Activated CD8-positive, alpha-beta memory T cell treated with anti-CD3 and anti-CD28 coated beads for 1 hour (primary cell): ENCODE measurements at places on chromosomes 1 and 21.

DNA sequence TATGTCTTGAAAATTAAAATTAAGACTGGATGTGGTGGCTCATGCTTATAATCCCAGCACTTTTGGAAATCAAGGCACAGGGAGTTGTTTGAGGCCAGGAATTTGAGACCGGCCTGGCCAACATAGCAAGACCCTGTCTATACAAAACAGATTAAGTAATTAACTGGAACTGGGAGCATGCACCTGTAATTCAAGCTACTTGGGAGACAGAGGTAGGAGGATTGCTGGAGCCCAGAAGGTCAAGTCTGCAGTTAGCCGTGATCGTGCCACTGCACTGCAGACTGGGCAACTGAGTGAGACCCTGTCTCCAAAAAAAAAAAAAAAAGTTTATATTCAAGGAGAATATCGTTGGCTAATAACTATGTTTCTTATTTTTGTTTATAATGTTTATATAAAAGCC, 139.2 kb downstream of the USP25 start:
- no peak for DNase-seq

DNA sequence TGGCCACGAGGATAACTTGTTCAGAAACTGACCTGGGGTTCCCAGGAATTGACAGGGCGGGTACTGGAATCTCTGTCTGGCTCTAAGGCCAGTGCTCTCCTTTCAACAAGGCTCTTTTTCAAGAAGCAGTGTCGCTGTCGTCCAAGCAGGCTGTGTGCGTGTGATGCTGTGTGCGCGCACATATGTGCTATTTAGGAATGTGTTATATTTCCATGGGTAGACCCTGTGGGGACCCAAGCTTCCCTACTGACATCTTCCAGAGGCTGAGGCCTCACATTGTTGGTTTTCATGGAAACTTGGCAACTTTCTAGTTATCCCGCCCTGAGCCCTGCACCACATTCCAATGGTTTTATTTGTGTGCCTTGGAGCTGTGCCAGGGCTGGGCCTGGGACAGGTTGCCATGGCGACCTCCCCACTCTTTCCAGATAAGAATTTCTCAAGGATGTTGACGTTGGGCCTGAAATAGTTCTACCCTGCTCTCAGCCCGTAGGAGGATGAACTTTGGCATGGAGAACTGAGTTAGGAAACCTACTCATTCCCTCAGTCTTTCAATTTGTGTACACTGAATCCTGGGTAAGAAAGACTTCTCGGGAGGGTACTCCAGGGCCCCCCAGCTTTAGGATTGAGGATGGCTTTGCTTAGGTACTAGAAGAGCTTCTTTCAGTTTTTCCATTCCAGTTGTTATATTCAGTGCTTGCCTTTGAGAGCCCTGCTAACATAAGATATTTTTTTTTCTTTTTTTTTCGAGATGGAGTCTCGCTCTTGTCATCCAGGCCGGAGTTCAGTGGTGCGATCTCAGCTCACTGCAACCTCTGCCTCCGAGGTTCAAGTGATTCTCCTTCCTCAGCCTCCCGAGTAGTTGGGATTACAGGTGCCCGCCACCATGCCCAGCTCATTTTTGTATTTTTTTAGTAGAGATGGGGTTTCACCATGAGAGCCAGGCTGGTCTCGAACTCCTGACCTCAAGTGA, 38.8 kb upstream of the SRSF10 start:
- DNase-seq = no peak

DNA sequence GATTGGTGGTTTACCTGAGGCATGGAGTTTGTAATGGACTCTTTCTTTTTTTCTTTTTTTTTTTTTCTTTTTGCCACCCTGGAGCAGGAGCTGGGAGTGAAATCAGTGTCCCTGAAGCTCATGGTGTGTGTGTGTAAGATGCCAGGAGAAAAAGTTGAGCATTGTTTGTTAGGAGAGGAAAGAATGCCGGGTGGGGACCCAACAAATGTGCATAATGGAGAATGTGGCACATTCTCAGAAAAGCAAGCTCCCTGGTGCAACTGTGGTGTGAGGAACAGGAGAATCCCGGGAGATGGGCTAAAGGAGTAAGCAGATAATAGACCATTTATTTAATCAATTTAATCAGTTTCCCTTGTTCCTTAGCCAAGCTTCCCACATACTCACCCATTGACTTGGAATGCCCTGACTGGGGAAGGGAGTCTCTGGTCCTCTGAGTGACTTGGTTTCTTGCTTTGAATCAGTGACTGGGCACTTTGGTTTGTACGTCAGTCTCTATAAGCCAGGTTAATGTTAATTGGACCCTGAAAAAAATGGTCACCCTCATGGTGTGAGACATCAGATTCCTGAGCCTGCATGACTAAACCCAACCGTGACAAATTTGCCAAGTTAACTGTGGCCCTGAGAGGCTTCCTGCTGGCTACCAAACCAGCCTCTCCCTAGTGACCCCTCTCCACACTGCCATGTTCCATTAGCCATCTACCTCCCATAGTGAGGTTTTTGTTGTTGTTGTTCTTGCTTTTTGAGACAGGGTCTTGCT, 43.9 kb upstream of the ITPKB start:
- DNase-seq = no peak

DNA sequence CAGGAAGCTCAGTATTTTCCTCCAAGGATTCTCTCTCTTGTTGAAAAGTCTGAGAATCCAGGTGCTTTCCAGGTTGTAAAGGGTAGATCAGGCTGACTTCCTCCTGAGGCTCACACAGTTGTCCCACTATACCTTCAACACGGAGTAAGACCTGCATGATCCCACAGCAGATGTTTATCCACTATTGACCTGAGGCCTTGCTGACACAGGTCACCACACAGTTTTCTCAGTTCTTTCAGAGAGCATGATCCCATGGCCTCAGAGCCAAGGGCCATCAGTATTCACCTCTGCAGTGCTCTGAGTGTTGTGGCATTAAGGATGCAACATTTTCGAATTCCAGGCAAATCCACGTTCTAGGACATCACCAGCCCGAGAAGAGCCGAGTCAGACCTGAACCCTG, 60.5 kb upstream of the ABCD3 start:
- DNase-seq = no peak

DNA sequence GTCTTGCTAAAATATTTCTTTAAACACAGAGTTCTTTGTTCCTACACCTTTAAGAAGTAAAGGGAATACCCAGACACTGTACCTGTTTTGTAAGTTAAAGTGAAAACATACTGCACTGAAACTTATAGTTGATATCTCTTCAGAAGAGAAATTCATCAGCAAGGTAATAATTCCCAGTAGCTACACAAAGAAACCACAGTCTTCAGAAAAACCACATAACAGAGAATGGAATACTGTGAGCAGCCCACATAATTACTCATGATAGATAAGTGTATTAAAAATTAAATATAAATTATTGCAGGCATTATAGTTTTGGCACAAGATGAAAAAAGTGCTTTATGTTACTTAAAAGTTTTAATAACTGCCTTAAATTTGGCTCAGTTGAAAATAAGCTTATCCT, 276.6 kb downstream of the SETD4 start:
- DNase-seq = no peak

- DNase-seq = no peak
Observed at GRCh38 chr1:192005976-192006375, 152.3 kb upstream of the RGS18 start.

- DNase-seq = no peak
Observed at GRCh38 chr1:35929730-35930592, 944 bp upstream of the AGO3 start.

DNA sequence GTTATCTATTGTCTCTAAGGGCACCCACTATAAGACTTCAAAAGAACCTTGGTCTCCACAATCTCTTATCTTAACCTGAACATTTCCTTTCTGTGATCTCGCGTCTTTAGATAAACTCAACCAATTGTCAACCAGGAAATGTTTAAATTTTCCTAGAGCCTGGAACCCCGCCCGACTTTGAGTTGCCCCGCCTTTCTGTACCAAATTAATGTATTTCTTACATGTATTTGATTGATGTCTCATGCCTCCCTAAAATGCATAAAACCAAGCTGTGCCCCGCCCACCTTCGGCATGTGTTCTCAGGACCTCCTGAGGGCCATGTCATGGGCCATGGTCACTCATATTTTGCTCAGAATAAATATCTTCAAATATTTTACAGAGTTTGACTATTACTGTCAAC, 5.9 kb upstream of the CXADR start:
- DNase-seq = no peak

GRCh38 chr1:245867738-245868137, 639.3 kb downstream of the SMYD3 start:
- no peak for DNase-seq

DNA sequence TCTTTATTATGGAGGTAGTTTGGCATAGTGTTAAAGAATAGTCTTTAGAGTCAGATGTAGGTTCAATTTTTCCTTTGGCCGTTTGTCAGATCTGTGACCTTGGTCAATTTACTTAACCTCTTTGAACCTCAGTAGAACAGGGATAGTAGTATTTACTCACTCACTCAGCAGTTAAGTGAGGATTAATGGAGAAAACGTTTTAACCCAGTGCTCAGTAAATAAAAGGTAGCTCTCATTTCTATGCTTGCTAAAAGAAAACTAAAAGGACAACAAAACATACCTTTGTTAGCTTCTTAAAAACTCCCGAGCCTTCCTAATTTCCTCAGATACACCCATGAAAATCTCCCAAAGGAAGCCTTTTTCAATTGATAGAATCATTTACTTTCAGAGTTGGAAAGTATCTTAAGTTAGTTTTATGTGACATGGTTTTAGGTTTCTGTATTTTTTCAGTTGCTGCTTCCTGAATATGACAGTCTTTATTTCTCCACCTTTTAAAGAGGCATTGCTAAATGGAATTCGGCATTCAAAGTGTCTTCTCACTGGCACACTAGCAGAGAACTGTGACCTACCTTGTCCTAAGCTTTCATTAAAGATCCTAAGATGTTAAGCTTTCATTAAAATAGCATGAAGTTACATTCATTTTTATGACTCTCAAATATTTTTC, 7.8 kb downstream of the ABCD3 start:
- DNase-seq = no peak

- DNase-seq = peak; percentile 41
Observed at GRCh38 chr1:39205102-39205780, 746 bp downstream of the MACF1 start.

GRCh38 chr1:22309572-22309971, 142.1 kb upstream of the ZBTB40 start:
- DNase-seq = no peak

- DNase-seq = no peak
Observed at GRCh38 chr1:92029241-92029922, 403 bp upstream of the EPHX4 start.

GRCh38 chr1:241453732-241454131, 65.8 kb downstream of the FH start:
- DNase-seq = no peak

- DNase-seq = peak; percentile 39
Observed at GRCh38 chr1:110634455-110635311, 28.5 kb upstream of the KCNA2 start.
